A549 treated with Hydrocortisone at 1 μM for 4 hours (cell line): ENCODE measurements at places on chromosomes 2 and 18. TPM values are rescaled to one million over a fixed set of nuclear protein-coding genes. Genes with fewer than 3 reads are reported as not detected.

The COLEC11 gene
- 0.48 to 0.69 TPM (median 0.50 TPM) in 5 replicates for total RNA-seq

The TYMS gene
- 168 to 180 TPM (median 169 TPM) in 5 replicates for total RNA-seq

The TLX2 gene
- 0.08 to 0.35 TPM (median 0.27 TPM) in 5 replicates for total RNA-seq

The RTP5 gene
- total RNA-seq: not detected in 5 replicates

The AQP12A gene
- total RNA-seq: not detected in 5 replicates

The SPATA3 gene
- total RNA-seq: not detected in 5 replicates
